ENCODE measurements at places on chromosomes 12 and 14.

DNA sequence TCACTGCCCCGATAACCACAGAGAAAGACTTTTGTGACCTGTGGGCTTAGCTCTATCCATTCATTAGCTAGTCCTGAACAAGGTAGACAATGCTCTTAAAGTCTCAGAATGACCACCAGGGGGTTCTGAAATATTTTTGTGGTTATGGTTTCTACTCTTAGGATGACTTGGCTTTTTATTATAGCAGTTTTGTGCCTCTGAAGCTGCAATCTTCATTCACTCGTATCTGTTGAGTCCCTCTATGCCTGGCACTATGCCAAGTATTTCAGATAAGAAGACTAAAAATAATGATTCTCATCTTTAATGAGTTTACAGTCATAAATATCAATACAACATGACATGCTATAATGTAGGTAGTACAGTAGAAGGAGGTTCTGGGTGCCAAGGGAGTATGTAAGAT is 130.8 kb upstream of the TRHDE start:
- no peak for DNase-seq

- no peak for DNase-seq
These were observed 94.0 kb downstream of the ESR2 start for GRCh38 chr14:64200170-64200569.

GRCh38 chr14:20143911-20144310 is 5.3 kb downstream of the OR4N5 start:
- no peak for DNase-seq

- no peak for DNase-seq
These were observed at the start of gene ARHGEF40 for GRCh38 chr14:21070083-21070609. ARHGEF40 (plus strand) TSS chr14:21070304; CDS start chr14:21070397, 93 bp downstream.

GRCh38 chr14:32991691-32992090 is 53.0 kb downstream of the NPAS3 start:
- no peak for DNase-seq

- DNase-seq, result no peak
These were observed 13.5 kb upstream of the SCFD1 start for GRCh38 chr14:30608533-30609006.

DNA sequence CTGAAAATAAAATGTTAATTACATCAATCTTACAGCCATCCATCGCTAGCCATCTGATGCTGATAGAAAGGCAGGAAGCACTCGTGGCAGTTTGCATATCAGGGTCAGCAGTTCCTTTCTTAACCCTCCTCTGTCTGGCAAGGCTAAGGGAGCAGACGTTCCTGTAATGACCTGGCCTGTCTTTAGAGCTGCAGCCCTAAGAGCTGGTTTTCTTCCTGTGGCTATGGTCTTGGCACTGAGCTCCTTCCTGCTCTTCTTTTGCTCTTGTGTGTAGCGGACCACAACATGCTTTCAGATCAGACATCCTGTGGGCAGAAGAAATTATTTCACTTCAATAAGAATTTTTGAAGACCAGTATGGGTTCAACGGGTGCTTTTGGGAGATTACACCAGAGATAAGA is 170.4 kb downstream of the DAD1 start:
- DNase-seq, result no peak

- no peak for DNase-seq
These were observed 69.5 kb upstream of the GNPNAT1 start for GRCh38 chr14:52860910-52861309.

DNA sequence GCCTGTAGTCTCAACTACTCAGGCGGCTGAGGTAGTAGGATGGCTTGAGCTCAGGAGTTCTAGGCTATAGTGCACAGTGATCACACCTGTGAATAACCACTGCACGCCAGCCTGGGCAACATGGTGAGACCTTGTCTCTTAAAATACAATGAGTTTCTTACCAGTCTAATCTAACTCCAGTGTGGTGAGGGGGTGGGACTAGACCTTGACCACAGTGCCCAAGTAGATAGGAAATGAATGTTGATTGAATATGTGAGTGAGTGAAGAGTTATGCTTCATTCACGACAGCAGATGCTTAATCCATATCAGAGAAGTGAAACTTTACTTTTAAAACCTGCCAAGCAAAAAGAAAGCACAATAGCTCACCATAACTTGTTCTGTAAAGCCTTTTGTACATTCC is 11.2 kb upstream of the AK7 start:
- DNase-seq, result no peak

- DNase-seq, result no peak
These were observed 11.1 kb upstream of the NEMF start for GRCh38 chr14:49863487-49864281.

- DNase-seq, result no peak
These were observed 31.5 kb downstream of the EPS8 start for GRCh38 chr12:15757553-15758255.

DNA sequence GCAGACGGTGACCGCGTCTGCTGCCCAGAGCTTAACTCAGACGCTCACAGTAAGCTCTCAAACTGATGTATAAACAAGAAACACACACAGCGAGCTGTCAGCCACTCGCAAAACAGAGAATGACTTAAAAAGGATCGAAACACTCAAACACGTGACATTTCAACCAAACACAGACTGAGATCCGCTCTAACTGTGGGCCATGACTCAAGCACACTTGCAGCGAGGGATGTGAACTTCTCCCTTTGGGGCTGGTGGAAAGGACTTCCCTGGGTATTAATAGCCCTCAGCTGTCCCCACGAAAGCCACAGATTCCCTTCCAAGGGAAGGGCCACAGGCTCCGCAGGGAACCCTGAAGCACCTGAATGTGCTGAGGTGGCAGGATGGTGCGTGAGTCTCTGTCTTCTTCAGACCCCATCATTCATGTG is 29.1 kb downstream of the CCDC88C start:
- no peak for DNase-seq

DNA sequence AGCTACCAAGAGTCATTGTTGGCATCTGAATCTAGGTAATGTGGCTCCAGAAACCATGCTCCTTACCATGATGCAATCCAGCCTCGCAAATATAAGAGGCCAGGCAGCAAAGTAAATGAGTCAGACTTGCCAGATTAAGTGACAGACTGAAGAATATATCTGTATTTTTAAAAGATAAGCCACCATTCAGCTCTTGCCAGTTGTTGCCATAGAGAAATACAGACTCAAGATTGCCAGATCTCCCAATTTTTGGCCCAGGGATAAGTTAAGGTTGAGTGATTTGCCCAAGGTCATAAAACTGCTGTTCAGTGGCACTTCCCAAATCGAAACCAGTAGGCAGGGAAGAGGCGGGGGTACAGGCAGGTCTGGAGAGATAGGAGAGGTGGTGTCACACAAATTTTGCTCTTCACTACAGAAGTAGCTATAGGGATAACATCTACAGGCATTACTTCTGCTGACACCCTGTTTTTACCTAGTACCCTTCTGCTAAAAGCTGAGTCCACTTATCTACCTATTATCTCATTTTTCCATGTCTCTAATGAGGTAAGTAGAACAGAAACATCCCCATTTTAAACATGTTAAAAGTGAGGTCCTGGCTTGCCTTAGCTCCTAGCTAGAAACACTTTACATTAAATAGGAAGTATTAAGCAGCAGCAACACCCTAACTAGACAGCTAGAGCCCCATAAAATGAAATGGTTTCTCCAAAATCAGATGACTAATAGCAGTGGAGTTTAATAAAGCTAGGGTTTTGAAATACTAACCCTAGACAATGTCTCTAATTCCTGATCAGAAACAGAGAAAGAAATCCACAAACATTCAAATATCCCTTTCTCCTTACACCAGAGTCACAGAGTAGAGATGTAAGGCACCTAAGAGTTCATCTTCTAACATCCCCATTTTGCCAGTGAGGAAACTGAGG is 19.5 kb downstream of the DCAF5 start:
- DNase-seq, result no peak

GRCh38 chr12:82660541-82661325 is 26.0 kb upstream of the TMTC2 start:
- no peak for DNase-seq

DNA sequence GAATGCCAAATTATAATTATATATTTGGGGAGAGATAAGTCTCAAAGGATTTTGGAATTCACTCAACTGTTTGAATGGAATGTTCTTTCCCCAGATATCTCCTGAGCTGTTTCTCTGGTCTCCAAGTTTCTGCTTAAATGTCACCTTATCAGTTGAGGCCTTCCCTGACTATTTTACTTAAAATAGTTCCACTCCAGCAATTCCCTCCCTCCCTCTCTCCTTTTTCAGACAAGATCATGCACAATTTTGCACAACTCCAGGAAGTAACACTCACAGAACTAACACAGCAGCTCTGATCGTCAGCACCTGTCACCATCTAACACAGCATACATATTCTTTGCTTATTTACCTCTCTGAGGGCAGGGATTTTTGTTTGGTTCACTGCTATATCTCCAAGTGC is 12.5 kb downstream of the BTG1 start:
- no peak for DNase-seq

GRCh38 chr14:67167420-67168109 is 21.7 kb upstream of the GARIN2 start:
- no peak for DNase-seq

DNA sequence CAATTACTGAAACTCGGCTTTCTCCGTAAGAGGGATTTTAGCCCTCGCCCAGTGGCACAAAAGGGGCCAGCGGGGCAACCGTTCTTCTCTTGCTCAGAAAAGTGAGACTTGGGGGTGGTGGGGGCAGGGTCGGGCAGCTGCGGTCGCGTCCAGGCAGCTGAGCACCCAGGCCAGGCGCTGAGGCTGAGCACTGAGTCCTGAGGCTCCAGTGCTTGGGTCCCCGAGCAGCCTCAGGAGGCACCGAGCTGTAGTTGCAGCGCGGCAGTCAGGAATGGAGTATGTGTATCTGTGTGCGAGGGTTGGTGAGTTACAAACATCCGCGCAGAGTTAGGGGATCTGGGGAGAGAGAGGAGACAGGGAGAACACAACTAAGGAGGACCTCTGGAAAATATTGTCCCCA is 4.1 kb upstream of the HOXC6 start:
- DNase-seq, result no peak

DNA sequence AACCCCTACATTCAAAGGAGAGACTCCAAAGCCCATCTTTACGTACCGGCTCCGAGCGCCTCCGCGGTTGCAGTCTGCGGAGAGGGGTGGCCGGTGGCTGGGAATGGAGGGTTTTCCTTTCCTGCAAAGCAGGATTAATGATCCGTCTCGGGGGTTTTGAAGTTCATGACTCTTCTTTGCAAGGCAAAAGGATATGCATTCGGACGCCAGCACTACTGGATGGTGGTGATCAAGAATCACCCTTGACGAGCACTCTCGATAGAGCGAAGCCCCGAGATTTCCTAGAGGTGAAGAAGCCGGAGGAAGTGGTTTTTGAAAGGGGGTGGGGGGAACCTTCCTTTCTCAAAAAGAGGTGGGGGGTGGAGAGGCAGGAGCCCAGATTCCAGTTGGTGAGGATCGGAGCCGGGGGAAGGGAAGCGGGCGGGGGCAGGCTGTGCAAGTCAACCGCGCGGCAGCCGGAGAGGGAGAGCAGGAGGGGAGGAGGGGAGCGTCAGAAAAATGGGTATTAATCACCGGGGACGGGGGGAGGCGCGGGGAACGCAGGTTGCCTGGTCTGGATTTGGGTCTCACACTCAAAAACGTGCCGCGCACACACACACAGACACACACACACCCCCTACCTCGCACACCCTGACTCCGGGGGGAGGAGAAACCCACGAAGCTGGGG is at the start of gene GRIN2B:
Gene GRIN2B, minus strand, starts transcription at position 307 of the 667 bp plus-strand sequence. CDS start 115,394 bp downstream, outside the sequence.
- DNase-seq, result no peak

GRCh38 chr12:79873201-79873600 is 61.7 kb downstream of the PPP1R12A start:
- no peak for DNase-seq

DNA sequence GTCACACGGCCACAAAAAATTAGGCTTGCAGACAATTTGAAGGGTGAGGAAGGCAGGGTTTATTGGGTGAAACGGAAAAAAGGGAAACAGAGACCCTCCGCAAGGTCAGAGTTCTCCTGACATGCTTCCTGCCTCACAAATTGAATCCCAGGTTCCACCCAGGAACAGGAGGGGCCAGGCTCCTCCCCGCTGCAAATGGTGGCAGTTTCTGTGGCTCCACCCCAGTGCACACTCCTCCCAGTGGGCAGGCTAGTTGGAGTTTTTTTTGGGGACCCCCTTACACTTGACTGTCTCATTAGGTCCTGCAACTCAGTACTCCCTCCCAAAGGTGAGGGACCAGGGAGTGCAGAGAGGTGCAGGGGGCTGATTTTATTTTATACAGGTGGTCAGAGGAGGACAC is 39.4 kb upstream of the PPP1CC start:
- DNase-seq, result no peak

- DNase-seq, result no peak
These were observed 18.7 kb upstream of the MLEC start for GRCh38 chr12:120668091-120668867.

GRCh38 chr12:92028441-92028709 is 117.3 kb downstream of the BTG1 start:
- DNase-seq, result no peak

DNA sequence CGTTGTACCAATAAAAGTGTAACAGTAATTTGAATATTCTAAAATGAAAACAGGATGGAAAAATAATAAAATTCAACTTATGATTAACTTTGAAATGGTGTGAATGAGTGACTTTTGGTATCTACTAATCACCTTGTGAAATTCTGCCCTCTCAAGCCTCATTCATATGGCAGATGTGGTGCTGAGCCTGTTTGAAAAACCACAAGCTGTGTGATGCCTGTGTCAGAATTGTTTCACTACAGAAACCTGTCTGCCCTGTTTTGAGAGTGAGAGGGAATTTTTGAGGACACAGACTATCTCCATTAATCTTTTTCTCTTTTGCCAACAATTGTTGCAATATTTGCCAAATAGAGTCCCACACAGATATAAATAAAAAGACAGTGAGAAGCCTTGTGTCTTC is 3.9 kb upstream of the RNU6-7 start:
- no peak for DNase-seq

DNA sequence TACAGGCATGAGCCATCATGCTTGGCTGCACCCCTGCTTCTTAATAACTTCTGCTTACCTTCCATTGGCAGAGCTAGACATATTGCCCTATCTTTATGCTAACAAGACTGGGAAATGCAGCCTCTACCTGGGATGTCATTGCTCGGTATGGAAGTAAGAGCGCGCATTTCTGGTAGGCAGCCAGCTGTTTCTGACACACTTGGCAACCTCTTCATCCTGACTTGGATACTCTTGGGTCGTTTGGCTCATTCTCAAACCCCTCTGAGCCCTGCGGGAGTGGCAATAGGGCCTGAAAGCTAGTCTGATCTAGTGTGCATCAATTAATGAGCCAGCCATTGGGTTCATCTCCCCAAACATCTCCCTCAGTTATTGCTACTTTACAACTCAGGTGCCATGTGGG is 5.4 kb upstream of the PLBD1 start:
- DNase-seq, result no peak

- DNase-seq, result no peak
These were observed 18.0 kb upstream of the ORAI1 start for GRCh38 chr12:121608301-121608700.

- no peak for DNase-seq
These were observed 42.5 kb downstream of the LIN7A start for GRCh38 chr12:80895240-80895639.

- DNase-seq, result peak; percentile 52
These were observed 41.3 kb downstream of the MED13L start for GRCh38 chr12:116236148-116236731.

DNA sequence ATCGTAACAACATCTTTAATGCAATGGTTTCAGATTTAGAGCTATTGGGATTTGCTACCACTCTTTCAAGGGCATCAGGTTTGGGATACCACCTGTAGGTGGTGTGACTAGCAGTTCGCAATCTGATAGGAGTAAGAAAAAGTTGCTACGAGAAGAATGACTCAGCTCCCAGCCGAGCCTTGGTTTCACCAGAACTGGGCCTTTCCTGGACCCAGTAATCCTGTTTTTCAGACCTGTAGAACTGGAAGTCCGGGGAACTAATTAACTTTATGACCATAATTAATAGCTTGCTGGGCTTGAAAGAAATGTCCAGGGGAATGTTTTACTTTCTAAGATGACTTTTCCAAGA is 770 bp downstream of the ABHD4 start:
- DNase-seq, result no peak
